Endothelial cell of umbilical vein (primary cell): ENCODE measurements at places on chromosomes 7 and 10. TPM values are rescaled to one million over a fixed set of nuclear protein-coding genes. Genes with fewer than 3 reads are reported as not detected.

DNA sequence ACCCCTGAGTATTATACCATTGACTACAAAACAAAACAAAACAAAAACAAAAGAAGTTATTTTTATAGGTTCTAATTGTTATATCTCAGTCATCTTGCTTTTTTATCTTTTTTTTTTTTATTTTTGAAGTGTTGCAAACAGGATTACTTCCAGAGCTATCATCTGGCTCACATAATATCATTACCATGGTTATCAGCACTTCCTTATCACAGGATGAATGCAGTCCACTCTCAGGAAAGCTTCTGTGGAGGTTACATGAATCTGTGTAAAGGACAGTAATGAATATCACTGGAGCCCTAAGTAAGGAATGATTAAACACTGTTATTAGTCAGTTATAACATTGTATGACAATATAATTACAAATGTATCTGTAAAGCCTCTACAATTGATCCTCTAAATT, 451.5 kb downstream of the PLXDC2 start:
- no peak for DNase-seq

DNA sequence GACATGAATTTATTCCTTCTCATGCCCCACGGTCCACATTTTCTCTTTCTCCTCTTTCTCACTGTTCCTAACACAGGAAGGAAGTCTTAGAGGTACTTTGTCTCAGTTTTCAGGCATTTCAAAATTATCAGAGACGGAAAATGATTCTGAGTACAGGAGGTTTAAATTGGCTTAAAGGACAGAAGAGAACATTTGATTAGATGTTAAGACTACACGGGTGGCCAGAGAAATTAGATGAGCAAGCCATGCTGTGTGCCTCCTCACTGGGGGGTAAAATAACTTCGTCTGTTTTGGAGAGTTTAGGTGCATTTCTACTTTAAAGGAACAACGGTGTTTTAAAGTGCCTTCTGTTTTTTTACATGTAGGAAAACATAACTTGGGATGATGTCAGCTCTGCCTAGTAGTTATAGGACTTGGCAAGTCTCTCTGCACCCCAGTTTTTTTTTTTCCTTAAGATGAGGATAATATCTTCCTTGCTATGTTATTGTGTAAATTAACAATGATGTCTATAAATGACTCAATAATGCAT, 66.9 kb downstream of the MCMBP start:
- DNase-seq = peak; percentile 47

Gene CRHR2
- total RNA-seq = not detected in 2 replicates

Gene BICC1
- total RNA-seq = 0.29 and 0.32 TPM in 2 replicates

DNA sequence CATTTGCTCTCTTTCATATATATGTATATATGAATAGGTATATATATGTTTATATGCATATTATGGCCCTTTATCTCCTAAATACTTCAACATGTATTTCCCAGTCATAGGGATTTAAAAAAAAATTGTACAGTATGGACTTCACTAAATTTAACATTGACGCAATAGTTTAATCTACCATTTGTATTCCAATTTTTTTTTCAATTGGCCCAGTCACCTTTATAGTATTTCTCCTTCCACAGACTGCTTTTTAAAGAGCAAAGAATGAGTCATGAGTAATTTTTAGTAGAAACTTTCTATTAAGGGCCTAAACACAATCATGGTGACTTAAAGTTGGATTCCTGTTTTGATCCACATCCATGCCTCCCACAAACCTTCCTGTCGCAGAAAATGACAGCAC, 20.5 kb downstream of the CCSER2 start:
- peak; percentile 21 for DNase-seq

Gene TMEM72
- total RNA-seq = not detected in 2 replicates

DNA sequence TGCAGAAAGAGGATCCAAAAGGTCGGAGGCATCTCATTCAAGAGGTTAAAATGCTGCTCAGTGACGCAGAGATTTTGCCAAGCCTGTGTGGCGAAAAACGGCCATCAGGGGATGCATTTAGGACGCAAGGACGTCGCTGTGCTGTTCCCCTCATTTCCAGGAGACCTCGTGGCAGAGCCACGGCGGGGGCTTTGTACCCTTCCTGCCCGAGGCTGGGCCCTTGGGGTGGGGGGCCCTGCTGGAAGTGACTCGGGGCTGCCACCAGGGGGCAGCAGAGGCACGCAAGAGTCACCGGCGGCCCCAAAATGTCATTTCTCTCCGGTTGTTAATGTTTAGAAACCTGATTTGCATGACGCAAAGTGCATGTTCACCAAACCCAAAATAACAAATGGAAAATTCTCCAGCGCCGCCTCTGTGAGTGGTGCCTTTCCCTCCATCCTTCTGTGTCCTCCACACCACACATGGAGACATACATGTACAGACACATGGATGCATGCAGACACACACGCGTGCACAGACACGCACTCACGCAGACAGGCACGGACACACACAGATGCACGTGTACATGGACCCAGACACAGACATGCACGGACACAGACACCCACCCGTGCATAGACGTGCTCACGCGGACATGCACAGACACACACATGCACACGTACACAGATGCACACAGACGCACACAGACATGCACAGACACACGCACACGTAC, 51.0 kb upstream of the NKX6-2 start:
- peak; percentile 18 for DNase-seq

DNA sequence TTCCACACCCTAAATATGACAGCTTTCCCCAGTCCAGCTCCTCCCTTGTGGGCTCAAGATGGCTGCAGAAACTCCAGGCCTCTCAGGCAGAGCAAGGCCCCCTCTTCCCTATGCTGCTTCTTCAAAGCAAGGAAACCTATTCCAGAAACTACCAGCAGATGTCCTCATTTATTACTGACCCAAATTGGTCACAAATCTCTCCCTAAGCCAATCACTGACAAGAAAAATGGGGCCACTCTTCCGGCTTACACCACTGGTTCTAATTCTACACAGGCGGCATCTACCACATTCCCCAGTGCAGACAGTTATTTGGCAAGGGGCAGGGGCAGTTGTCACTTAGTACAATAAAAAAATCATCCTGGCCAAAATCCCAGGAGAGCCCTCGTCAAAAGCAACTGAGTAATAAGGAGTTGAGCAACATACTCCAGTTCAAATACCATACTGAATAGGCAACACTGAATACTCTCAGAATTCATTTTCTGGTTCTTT, 150.4 kb downstream of the SFMBT2 start:
- DNase-seq = peak; percentile 64

Gene DPP6
- not detected in 2 replicates for total RNA-seq

GRCh38 chr7:151246102-151246850, 2.2 kb downstream of the SMARCD3 start:
- no peak for DNase-seq

Gene C10orf95
- total RNA-seq = not detected in 2 replicates

Gene BTRC
- 18.5 and 19.7 TPM in 2 replicates for total RNA-seq

Gene KCP
- total RNA-seq = not detected in 2 replicates

Gene CCL24
- total RNA-seq = not detected in 2 replicates

- DNase-seq = no peak
Measured at GRCh38 chr10:59829601-59830000, 76.3 kb upstream of the MRLN start.

Gene AS3MT
- total RNA-seq = 0.95 TPM in 1 of 2 replicates, not detected in the other

DNA sequence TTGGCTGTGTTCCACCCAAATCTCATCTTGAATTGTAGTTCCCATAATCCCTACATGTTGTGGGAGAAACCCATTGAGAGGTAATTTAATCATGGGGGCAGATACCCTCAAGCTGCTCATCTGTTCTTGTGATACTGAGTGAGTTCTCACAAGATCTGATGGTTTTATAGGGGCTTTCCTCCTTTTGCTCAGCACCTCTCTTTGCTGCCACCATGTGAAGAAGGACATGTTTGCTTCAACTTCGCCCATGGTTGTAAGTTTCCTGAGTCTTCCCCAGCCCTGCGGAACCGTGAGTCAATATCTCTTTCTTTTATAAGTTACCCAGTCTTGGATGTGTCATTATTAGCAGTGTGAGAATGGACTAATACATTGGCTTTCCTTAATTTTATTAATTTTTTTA, 527.8 kb downstream of the MDFIC start:
- DNase-seq = no peak

DNA sequence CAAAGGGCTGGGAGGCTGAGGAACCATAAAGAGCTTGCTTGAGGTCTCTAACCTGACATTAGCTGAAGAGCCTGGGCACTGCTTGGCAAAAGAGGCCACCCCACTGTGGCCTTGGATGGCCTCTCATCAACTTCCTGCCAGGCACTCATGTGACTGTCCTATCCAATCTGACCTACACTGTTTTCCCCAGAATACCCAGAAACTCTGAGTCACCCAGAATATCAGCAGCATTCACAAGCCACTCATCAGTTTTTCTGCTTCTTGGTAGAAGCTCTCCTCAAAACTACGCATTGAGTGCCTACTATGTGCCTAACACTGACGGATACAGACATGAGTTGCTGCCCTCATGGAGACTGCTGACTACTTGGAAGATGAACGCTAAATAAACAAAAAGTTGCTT, 4.1 kb upstream of the NT5C2 start:
- peak; percentile 87 for DNase-seq

DNA sequence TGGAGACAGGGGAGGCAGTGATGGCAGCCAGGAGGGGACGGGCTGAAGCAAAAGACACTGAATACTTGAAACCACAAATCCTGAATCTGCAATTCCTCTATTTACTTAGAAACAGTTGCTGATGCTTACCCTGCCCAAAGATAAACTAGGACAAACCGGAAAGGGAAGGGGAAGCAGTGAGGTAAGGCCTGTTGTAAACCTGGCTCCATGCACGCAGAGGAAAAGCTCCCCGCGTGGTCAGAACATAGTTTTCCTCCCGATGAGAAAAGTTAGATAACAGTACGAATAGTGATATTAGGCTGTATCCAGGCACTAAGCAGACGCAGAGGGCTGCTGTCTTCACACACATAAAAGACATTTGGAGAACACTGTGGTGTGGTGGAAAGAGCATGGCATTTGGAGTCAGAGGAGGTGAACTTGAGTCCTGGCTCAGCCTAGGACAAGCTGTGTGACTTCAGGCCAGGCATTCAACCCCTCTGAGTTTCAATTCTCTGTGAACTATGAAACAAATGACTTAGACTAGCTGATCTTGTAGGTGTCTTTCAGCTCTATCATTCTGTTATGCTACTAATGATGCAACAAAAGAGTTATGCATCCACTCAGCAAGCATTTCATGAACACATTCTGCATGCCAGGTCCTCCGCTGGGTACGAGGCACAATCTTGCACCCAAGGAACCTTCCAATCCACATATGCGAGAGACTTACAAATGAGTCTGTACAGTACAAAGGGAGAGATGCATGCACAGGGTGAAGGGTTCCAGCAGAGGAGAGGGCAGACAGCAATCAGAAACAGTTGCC, 80.9 kb downstream of the SORBS1 start:
- DNase-seq = peak; percentile 67

Gene EBLN1
- total RNA-seq = not detected in 2 replicates

DNA sequence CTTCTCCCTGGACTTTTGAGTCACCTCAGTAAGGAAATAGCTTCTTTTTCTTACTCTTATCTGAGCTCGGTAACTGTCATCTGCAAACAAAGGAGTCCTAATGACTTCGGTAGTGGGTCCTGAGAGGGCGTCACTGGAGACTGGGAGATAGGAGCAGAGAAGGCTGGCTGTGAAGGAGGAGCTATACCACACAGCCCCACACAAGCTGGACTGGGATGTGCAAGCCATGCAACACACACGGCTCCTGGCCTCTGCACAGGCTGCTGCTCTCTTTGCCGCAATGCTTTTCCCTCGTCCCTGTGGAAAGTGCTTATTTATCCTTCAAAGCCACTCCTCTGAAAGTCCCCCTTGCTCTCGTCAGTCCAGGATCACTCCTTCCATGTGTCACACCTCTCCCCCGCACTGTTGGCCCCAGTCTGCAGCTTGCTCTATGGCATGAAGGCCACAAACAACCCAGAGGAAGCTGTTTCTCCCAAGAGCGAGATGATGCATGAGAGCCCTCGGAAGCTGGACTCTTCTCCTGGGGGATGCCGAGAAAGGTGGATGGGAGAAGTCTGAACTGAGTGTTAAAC, 14.9 kb downstream of the TMEM273 start:
- no peak for DNase-seq

Gene AGAP9
- total RNA-seq = 8.9 and 14.4 TPM in 2 replicates

- no peak for DNase-seq
Measured at GRCh38 chr10:58755677-58756076, 243.0 kb downstream of the BICC1 start.

DNA sequence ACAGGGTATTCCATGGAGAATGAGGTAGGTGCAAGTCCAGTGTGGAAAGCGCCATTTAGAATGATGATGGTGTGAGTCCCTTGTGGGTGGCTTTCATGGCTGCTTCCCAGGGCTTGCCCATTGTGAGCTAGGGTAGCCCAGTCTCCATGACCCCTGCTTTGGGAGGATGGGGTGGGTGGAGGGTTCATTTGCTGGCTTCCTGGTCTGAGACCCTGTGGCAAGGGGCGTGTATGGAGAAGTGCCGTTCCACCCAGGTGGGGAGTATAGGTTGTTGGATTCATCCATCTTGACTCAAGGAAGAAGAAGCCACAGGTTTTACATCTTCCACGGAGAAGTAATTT, 27.7 kb downstream of the CCM2 start:
- DNase-seq = no peak

GRCh38 chr7:101815826-101816594, 1.4 kb upstream of the CUX1 start:
- DNase-seq = peak; percentile 67

GRCh38 chr7:55110282-55110992, 91.6 kb downstream of the EGFR start:
- no peak for DNase-seq

- DNase-seq = no peak
Measured at GRCh38 chr7:151460474-151460855, 20.5 kb upstream of the CRYGN start.

Gene HIPK2
- 40.3 and 43.8 TPM in 2 replicates for total RNA-seq

- DNase-seq = no peak
Measured at GRCh38 chr7:31783221-31783620, 96.2 kb downstream of the PPP1R17 start.
